Mammary epithelial cell (primary cell): ENCODE measurements at places on chromosomes 3 and 15. TPM values are rescaled to one million over a fixed set of nuclear protein-coding genes. Genes with fewer than 3 reads are reported as not detected.

The OPA1 gene
- 60.4 and 63.1 TPM in 2 replicates for total RNA-seq

The FMN1 gene
- 1.7 and 4.2 TPM in 2 replicates for total RNA-seq

The CYP19A1 gene
- 0.17 TPM for total RNA-seq

The ENTPD3 gene
- 11.5 TPM for total RNA-seq

The PLIN1 gene
- 0.17 TPM for total RNA-seq

The ZFAND6 gene
- 52.7 and 54.8 TPM in 2 replicates for total RNA-seq

The IQCH gene
- 4.9 and 6.8 TPM in 2 replicates for total RNA-seq

The SLC12A8 gene
- total RNA-seq, result 12.5 and 14.2 TPM in 2 replicates

The GOLGA6B gene
- total RNA-seq, result not detected

The FBXW12 gene
- not detected for total RNA-seq

The GOLGA6A gene
- total RNA-seq, result not detected in 2 replicates

The VPS39 gene
- total RNA-seq, result 49.6 and 51.7 TPM in 2 replicates

The SI gene
- not detected for total RNA-seq

The DUOXA1 gene
- total RNA-seq, result 5.5 and 6.8 TPM in 2 replicates

The PCSK6 gene
- total RNA-seq, result 1.7 TPM

The ELL3 gene
- total RNA-seq, result 5.7 TPM

The EFL1 gene
- total RNA-seq, result 39.2 and 39.3 TPM in 2 replicates

The NOX5 gene
- 0.50 TPM for total RNA-seq

The CCR9 gene
- total RNA-seq, result not detected in 2 replicates

The CRABP1 gene
- not detected in 2 replicates for total RNA-seq

The CFAP100 gene
- not detected in 2 replicates for total RNA-seq

The KNG1 gene
- total RNA-seq, result not detected in 2 replicates

The RFTN1 gene
- 9.6 and 10.9 TPM in 2 replicates for total RNA-seq
